ENCODE measurements at places on chromosomes 4 and X.

DNA sequence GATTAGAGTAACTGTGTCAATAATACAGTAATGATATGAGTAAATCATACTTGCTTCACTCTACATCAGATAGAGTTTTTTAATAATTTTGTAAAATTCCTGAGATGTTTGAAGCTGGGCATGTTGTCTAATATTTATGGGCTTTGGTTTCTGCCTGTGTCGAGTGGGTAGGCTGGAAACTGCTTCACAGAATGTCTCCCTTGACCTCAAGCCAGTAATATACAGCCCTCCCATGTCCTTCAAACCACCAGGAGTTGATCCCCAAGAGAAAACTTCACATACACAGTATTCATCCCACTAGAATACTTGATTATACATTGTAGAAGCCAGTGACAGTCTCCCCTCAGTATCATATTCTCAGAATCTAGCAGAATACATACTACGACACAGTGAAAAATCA, 284.8 kb upstream of the TENM3 start:
- no peak for DNase-seq

DNA sequence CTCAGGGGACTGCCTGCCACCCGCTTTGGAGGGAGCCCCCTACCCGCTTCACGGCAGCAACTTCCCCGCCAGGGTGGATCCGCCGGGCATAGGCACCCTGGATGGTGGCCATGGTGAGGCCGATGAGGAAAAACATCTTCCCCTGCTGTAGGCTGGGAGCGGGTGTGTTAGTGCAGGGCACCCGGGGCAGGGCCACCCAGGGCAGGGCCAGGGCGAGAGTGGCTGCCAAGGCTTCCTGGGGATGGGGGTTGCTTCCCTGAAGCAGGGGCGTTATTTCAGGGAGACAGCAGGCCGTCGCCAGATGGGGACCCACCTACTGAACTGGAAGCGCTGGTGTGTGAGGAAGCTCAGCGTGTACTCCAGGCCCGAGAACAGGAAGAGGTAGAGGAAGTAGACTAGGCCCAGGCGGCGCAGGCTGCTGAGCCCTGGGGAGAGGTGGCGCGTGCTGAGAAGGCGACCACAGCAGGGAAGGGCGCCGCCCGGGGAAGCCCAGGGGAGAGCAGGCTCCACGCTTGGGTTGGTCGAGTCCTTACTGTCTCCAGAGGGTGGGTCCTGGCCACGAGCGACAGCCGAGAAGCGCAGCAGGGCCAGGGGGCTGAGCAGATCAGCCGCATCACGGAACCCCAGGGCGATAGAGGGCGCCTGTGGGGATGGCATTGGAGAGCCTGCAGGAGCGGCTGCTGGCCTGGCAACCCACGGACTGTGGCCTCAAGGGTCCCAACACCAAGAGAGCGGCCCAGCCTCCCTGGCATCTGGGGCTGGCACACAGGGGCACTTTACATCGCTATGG, 31.5 kb downstream of the NOP14 start:
- no peak for DNase-seq

- no peak for DNase-seq
Measured at GRCh38 chr4:126890994-126891393, 741.8 kb upstream of the INTU start.

GRCh38 chr4:48557478-48557877, 67.4 kb downstream of the ZAR1 start:
- DNase-seq = no peak

- no peak for DNase-seq
Measured at GRCh38 chrX:134542485-134542884, 82.5 kb downstream of the HPRT1 start.

GRCh38 chr4:337932-338758, 531 bp downstream of the ZNF141 start:
- DNase-seq = no peak

GRCh38 chrX:39682778-39683177, 415.0 kb downstream of the BCOR start:
- DNase-seq = no peak
